ENCODE measurements at places on chromosomes 6 and 20.

DNA sequence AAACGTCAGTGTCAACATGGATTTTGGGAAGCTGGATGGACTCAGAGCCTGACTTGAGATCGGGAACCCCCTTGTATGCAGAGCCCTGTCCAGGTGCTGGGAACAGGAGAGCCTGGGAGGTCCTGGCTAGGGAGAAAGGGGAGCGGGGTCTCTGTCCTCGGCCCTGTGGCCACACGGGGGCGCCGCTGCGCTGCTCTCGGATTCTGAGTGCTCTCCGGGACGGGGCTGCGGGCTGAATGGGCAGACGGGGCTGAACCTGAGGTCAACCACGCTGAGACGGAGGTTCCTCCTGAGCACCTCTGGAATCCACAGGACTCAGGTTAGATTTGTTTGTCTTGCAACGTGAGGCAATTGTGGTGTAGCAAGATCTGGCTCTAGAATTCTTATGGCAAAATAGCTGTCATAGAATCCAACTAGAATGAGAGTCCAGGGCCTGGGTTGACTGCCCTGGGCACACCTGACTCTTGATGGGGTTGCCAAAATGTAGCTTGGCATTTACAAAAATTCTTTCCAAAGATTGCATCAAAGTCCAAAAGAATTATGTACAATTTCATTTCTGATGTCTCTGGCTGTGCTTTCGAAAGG lies 20.6 kb upstream of the HLA-F start:
- peak; percentile 68 for DNase-seq

DNA sequence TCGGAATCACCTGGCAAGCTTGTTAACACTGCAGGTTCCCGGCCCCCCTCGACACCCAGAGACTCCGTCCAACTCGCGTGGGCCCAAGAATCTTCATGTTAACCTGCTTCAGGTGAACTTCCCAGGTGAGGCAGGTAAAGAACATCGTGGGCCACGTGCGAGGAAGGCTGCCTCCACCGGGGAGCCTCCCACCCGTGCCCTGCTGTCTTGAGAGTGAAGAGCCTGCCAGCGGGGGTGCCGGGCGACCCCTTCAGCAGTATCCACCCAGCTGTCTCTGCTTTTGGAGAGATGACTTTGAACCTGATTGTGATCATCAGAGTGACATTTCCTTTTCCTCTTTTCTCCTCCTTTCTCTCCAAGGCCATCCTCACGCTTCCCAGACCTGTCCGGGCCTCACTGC lies 22.9 kb upstream of the RTF2 start:
- no peak for DNase-seq

DNA sequence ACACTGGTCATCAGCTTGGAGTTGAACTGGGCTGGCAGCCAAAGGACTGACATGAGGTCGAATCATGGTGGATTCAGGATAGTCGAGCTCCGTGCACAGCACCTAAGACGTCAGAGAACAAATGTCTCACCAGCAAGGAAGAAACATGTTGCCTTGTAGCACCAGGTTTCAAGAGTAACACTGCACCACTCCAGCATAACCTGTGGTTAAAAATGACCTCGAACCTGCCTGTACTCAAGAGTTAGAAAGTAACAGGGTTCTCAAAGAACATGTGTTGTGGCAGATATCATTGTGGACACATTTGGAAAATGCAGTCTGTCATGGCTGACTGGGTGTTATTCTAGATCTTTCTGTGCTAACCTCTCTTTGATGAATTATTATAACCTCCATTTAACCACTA lies 511.6 kb downstream of the CDH26 start:
- DNase-seq = no peak

DNA sequence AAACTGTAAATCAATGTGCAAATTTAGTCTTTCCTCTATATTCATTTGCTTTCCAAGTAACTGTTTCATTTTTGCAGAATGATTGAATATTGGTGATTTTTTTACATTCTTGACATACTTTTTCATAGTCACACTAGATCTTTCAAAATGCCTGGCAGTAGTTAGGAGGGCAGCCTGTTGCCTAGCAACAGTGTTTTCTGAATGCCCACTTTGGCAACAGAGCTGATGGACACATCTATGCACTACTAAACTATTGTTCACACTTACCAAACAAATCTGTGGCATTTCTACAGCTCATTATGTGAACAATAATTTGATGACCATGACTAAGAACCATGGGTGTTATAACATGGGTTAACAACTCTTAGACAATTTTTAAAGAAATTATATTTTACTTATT lies 438.0 kb upstream of the IMPG1 start:
- no peak for DNase-seq

DNA sequence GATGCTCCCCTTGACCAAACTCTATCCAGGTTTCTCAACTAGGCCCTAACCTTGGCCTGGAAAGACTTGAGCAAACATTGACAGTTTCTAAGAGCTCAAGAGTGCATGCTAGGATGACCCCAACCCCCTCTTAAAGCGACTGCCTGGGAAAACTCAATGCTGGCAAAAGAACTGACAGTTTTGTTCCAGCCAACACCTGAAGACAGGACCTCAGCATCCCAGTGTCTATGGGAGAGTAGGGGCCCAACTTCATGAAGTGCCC lies 119.9 kb downstream of the ZMYND8 start:
- DNase-seq = no peak

DNA sequence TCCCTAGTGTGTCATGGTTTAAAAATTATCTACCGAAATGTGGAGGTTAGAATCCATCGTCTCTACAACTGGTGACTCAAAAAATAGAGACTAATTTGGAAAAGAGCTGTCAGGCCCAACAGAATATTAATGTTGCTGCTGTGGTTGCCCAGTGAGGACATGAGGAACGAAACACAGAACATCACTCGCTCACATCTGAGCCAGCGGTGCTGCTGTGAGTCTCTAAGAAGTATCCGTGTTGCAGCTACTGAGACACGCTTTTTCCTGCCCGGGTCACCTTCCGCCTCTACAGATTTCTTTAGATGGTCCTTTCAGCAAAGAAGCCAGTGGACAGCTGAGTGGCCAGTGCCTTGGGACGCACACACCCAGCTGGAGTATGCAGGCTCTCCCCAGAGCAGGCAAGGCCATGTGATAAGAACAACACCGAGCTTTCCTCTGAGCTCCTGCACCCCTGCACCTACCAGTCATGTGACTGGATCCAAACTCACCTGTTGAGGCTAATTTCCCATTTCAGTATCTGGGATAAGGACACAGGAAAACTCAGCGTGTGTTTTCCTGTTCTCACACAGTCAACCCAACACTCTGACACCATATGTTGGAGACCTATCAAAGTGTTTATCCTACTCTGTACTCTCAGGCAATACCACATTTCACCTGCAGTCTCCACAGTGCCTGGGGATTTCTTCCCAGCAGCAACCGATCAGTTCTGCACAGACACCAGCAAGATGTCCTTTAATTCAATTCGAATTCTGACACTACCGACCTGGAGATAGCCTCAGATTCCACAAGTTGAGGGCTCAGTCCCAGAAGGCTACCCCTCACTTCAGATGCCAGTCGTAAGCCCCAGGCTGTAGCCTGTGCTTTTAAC lies 119.0 kb upstream of the RPS6KA2 start:
- DNase-seq = no peak

DNA sequence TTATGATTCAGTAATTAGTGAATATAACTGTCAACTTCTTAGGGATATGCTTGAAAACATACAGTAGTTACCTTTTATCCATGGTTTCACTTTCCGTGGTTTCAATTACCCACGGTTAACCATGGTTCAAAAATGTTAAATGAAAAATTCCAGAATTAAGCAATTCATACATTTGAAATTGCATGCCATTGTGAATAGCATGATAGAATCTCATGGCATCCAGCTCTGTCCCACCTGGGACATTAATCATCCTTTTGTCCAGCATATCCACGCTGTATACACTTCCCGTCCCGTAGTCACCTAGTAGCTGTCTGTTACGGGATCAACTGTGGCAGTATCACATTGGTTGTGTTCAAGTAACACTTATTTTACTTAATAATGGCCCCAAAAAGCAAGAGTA lies 781.7 kb upstream of the CITED2 start:
- no peak for DNase-seq

DNA sequence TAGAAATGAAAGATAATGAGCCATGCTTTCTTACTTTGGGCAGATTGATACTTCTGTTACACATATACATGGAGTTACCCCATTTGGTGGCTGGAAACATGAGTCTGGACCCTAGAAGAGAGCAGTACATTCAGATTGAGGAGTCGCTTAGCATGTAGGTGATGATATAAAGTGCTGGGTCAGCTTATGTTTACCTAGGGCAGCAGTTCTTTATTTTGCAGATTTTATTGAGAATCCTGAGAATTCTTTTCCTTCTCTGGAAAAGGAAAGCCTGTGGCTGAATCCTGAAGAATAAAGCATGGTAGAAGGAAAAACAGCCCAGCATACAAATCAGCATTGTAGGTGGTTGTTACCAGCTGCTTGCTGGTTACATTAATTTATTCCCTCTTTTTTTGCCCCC lies 91.2 kb downstream of the SMAP1 start:
- DNase-seq = no peak

DNA sequence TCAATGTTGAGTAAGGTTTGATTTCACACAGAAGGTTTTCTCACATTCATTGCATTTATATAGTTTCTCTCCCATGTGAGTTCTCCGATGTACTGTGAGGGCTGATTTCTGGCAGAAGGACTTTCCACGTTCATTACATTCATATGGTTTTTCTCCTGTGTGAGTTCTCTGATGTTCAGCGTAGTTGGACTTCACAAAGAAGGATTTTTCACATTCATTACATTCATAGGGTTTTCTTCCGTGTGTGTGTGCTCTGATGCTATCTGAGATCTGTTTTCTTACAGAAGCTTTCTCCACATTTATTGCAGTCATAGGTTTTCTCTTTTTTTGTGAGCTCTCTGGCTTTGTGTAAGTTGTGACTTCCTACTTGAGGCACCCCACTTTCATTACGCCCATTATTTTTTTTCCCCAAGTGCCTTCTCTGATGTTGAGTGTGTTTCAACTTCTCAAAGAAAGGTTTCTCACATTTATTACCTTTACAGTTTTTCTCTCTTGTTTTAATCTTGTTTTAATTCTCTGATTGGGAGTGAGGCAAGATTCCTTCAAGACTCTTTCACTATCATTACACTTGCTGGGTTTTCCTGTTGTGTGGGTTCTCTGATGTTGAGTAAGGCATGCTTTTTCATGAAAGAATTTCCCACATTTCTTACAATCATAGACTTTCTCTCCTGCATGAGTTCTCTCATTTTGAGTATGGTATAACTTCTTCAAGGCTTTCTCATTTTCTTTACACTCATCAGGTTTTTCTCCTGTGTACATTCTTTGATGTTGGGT lies 50.0 kb upstream of the ELMO2 start:
- no peak for DNase-seq

- DNase-seq = no peak
These were observed 210.9 kb upstream of the HDDC2 start for GRCh38 chr6:125512621-125513020.

DNA sequence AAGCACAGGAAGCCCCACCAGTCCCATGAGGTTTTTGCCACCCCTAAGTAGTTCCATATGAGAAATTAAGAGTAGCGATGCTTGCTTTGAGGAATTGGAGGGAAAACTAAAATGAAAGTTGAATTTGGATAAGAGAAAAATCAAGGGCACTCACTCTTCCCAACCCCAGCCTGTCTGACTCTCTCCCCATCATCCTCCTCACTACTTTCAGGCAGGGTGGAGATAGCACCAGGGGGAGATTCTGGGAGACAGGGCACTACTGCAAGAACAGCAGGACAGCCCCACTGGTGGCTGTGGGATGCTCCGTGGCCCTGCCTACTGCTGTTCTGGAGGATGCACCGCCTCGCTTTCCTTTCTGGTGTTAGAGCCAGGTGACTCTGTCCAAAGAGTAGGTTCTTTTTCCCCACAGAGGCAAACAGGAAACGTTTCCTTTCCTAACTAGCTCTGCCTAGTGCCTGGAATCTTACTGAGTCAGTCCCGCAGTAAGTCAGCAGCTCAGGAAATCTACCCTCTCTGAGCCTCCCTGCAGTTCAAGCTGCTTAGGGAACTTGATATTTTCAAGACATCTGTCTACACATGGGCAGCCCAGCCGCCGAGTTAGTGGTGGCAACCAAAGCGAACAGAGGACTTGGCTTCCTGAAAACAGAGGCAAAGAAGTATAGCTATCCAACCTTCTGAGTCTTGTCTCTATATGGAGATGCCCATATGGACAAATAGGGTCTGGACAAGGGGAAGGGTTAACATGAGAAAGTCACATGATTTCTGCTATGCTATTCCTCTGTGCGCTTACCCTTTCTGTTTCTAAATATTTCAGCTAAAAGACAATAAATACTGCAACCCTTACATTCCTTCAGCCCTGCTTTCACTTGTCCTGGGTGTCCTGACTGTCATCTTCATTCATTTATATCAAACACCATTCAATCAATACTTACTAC lies 11.4 kb downstream of the HLA-E start:
- no peak for DNase-seq

- no peak for DNase-seq
These were observed 533.5 kb upstream of the MMS22L start for GRCh38 chr6:97816526-97816925.

DNA sequence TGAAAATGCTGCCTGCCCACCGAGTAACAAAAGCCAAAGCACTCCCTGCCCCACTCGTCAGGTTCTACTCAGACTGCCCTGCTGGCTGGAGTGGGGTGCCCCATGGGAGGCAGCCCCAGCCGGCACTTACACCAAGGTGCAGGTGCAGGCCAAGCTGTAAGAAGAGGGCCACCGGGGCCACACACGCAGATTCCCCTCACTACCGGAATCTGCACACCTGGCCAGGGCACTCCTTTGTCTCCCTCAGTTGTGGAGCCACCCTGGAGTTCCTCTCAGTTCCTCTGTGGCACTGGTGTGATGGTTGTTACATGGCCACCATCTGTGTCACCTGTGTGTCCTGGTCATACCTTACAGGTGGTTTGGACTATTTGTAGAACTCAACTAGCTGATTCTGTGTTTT lies 112.4 kb downstream of the FOXO3 start:
- DNase-seq = no peak

DNA sequence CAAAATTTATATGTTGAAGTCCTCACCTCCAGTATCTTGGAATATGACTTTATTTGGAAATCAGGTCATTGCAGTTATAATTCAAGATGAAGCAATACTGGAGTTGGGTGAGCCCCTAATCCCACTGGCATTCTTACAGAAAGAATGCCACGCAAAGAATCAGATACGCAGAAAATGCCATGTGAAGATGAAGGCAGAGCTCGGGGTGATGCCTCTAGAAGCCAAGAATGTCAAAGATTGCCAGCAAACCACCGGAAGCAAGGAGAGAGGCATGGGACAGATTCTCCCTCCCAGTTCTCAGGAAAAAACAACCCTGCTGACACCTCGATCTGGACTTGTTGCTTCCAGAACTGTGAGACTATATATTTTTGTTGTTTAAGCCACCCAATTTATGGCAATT lies 273.4 kb upstream of the CITED2 start:
- no peak for DNase-seq

GRCh38 chr20:53176134-53176533 lies 204.0 kb downstream of the TSHZ2 start:
- no peak for DNase-seq

- DNase-seq = no peak
These were observed 98.0 kb upstream of the CITED2 start for GRCh38 chr6:139472351-139473015.

Measured in stimulated activated CD4-positive, alpha-beta T cell treated with anti-CD3 and anti-CD28 coated beads, Interleukin-15, amount 100 ng/mL, for 1 hour (primary cell).